Activated naive CD4-positive, alpha-beta T cell treated with anti-CD3 and anti-CD28 coated beads for 36 hours (primary cell): ENCODE measurements at places on chromosomes 7 and 10.

DNA sequence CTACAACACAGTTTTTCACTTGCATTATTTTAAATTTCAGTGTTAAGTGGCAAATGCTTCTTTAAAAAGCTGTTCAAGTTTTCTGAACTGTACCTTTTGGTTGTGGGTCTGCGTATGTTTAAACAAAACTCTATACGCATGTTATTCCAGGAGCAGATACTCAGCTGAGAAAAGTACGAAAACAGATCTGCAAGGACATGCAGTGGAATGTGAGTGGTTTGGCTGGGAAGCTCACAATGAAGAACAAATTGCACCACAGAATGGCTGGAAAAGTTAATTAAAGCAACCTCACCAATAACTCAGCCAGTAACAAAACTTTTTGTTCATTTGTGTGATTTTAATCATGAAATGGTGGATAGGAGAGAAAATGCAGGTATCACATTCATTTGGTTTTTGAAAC, 17.6 kb downstream of the GLI3 start:
- DNase-seq, result no peak

- no peak for DNase-seq
Measured at GRCh38 chr7:27518561-27519350, 143.9 kb downstream of the HIBADH start.

DNA sequence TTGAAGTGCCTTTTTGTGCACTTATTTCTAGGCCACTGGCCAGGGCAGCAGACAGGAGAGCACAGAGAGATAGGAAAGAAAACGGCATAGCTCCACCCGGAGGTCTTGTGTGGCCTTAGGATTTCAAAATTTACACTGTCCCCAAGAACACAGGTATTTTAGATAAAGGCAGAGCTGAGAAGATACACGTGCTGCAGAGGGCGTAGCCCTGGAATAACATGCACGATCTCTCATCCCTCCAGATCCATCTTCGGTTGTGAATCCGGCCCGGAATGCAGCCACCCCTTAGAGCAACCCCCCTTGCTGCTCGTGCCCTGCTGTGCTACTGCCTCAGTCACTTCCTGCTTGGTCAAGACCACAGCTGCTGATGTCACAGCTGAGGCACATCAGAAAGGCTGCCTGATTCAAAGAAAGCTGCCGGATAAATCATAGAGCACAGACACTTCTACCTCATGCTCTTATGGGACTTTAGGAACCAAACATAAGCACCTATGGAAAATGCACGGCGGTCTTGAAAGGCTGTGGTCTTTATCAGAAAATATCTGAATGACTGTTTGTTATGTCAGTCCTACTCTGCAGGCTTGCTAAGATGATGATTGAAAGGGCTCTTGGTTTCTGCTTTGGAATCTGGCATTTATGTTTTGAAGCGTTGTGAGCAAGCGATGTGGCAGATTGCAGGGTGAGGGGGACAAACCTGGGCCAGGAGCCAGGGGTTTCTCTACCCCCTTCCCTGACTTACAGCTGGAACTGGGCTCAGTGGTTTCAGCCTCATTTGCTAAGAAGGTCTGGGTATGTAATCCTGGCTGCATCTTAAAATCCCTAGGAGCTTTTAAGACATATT, 152.0 kb downstream of the SVIL start:
- peak; percentile 62 for DNase-seq

GRCh38 chr10:87642988-87643387, 16.7 kb upstream of the PAPSS2 start:
- no peak for DNase-seq

DNA sequence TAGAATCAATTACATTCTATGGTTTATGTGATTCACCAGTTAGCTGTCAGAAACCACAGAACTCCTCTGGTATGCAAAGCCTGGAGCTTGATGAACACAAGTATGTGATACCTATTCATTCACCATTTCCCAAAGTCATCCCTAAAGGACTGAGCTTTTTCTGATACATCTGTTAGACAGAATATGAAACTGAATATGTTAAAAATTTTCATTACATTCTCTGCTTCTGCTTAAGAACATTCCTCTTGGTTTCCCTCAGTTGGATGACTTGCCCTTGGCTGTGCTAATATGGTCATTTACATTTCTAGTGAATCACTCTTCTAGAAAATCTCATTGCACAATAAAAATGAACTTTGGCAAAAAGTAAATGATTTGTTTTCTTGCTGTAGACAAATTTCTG, 10.8 kb upstream of the PON1 start:
- no peak for DNase-seq

- no peak for DNase-seq
Measured at GRCh38 chr7:79296553-79297320, 156.7 kb downstream of the MAGI2 start.

- DNase-seq, result no peak
Measured at GRCh38 chr7:8131694-8132605, 130.0 kb downstream of the ICA1 start.

DNA sequence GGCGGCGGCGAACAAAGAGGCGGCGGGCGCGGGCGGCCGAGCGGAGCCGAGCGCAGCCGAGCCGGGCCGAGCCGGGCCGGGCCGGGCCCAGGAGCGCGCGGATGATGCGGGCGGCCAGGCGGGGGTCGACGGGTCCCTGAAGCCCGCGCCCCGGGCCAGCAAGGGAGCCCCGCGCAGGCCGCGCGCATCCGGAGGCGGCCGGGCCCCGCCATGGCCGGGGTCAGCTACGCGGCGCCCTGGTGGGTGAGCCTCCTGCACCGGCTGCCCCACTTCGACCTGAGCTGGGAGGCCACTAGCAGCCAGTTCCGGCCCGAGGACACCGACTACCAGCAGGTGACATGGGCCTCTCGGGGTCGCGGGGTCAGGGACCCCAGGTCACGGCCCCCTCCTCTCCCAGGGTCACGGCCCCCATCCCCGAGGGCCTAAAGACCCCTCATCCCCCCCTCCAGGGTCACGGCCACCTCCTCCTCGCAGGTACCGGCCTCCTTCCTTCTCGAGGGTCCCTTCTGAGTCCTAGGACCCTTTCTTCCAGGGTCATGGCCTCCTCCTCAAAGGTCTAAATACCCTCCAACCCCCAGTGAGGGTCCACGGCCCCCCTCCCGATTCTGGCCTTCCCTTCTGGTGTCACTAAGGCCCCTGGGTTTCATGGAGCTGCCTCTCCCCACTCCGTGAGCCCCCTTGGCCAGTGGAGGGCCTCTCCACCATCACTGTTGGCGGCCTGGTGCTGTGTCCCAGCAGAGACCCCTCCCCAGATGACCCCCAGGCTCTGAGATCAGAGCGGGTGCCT, at the start of gene TTYH3:
TSS of gene TTYH3 (plus strand) at position 41 of the 787 bp plus-strand sequence. CDS start at position 211, 170 bp downstream.
- DNase-seq, result peak; percentile 35

DNA sequence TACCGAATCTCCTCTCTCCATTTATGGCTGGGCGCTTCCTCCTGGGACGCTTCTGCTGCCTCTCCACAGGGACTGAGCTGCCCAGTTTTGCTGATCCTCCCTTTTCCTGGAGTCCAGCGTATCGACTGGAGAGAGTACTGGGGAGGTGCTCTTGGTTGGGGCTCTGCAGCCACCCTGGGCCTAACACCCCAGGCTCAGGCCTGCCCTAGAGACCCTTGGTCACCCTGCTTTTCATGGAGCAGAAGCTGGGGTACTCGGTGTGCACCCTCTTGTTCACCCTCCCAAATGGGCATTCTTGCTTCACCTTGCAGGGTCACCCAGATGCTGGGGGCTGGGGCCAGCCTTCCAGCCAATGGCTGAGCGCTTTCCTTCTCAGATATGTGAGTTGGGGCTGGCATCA, 88.8 kb upstream of the RET start:
- no peak for DNase-seq

DNA sequence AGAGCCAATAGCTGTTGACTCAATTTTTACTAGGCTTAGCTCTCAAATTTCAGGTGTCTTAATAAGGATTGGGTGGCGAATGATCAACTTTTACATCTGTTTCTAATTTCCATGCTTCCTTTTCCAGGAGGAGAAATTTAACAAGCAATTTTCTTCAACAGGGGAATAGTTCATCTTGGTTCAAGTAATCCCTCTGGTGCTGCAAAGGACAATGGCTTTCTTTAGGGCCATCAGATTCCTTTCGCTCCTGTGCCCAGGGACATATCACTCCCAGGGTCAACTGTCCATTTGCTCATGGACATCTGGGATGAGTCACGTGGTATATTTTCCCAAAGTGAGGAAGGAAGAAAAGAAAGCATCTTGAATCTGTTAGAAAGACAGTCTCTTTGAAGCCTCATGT, 313.3 kb downstream of the FRMD4A start:
- DNase-seq, result no peak

- peak; percentile 54 for DNase-seq
Measured at GRCh38 chr7:79452032-79452494, 1.4 kb downstream of the MAGI2 start.

- no peak for DNase-seq
Measured at GRCh38 chr10:48442809-48443177, 136.3 kb downstream of the MAPK8 start.

DNA sequence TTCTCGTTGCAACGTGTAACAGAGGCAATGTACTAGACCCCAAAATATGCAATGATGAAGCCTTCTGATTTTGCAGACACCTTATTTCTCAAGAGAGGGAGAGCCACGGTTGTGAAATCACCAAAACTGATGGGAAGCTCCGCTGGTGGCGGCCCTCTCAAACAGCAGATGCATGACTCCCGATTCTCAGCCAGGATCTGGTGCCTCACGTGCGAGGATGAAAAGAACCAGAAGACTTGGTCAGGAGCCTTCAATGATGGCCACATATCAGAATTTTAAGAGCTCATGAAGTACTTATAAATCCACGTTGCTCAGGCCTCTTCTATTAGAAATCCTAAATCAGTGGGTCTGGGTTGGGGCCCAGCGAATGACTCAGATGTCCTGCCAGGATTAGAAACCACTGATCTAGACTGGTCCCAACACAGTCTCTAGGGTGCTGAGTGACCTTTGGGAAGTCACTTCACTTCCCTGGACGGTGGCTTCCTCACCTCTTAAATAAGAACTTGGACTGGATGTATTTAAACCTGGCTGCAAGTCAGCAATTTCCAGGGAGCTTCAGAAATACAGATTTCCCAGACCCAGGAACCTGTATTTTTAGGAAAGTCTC, 41.9 kb upstream of the FAM180A start:
- DNase-seq, result no peak

GRCh38 chr10:2488446-2489005, 578.8 kb upstream of the PFKP start:
- DNase-seq, result no peak

GRCh38 chr7:92292981-92293380, 47.2 kb downstream of the ANKIB1 start:
- no peak for DNase-seq

DNA sequence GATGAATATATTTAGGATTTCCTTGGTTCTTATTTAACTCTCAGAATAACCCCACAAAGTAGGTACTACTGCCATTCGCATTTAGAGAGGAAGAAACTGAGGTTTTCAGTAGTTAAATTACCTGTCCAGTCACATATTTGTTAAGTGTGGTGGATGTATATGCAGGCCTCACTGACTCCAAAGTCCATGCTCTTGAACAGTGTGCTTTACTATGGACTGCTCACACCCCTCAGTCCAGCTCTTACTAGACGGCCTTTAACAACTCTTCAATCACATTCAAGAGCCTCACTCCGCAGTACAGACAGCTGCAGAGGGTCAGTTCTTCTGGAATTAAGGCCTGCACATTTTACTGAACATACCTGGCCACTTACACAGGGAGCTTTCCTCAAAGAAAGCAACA, 36.2 kb downstream of the ZNF248 start:
- DNase-seq, result no peak

DNA sequence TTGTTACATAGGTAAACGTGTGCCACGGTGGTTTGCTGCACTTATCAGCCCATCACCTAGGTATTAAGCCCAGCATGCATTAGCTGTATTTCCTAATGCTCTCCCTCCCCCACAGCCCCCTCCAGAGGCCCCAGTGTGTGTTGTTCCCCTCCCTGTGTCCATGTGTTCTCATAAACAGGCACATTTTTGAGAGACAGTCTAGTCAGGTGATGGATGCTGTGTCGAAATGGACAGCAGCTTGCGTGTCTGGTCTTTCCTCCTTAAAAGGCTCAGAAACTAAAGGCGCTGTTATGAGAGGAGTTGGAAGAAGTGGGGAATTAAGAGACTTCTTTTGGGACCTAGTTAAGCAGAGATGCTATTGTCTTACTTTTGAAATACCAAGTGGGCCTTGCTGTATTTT, 296.0 kb downstream of the BBS9 start:
- DNase-seq, result no peak

GRCh38 chr10:124967255-124967654, 25.3 kb downstream of the ZRANB1 start:
- no peak for DNase-seq

GRCh38 chr7:28145931-28146330, 34.7 kb downstream of the JAZF1 start:
- no peak for DNase-seq

- DNase-seq, result peak; percentile 19
Measured at GRCh38 chr7:64888561-64888900, 14.5 kb upstream of the ZNF273 start.

- DNase-seq, result no peak
Measured at GRCh38 chr10:34995925-34996324, 94.2 kb downstream of the CUL2 start.

GRCh38 chr7:113000316-113001020, 86.2 kb downstream of the GPR85 start:
- no peak for DNase-seq

DNA sequence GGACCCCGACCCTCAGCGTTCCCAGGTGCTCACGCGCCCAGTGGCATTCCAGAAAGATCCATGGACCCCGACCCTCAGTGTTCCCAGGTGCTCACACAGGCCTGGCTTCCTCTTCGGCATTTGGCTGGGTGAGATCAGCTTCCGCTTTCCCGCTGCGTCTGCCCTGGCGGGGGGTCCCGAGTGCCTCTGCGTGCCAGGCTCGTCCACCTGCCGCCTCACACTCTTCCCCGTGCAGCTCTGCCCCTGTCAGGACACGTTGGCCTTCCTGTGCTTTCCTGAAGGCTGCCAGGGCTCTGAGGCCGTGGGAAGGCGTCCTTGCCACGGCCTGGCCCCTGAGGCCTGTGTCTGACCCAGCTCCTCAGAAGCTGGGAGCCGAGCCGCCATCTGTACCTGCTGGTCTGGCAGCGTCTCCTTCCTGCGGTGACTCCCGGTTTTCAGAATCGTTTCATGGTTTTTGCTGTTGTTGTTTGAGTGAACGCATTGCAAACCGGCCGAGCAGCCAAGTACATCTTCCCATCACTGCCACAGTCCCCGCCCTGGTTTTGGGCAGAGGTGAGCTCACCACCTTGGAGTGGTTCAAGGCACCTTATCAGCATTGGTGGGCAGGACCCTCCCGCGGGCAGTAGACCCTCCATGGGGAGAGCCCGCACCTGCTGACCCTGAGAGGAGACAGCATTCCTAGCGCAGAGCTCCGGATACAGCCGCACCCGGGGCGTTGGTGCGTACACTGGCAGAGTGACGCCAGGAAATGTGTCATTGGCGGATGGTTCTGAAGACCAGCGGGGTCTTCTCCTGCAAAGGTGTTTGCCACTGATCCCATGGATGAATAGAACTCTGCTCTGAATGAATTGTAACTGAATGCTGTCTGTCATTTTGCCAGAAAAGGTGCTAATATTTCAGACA, 17.4 kb downstream of the NKX6-2 start:
- DNase-seq, result no peak

- no peak for DNase-seq
Measured at GRCh38 chr10:99693933-99694583, 34.7 kb downstream of the ENTPD7 start.
